Astrocyte of the spinal cord (primary cell): ENCODE measurements at places on chromosomes 4 and X.
A peak's percentile ranks its signal among the peaks of the same experiment; 100 is the strongest.

- DNase-seq: no peak
Observed at GRCh38 chrX:102654696-102655095, 3.4 kb downstream of the GPRASP1 start.

DNA sequence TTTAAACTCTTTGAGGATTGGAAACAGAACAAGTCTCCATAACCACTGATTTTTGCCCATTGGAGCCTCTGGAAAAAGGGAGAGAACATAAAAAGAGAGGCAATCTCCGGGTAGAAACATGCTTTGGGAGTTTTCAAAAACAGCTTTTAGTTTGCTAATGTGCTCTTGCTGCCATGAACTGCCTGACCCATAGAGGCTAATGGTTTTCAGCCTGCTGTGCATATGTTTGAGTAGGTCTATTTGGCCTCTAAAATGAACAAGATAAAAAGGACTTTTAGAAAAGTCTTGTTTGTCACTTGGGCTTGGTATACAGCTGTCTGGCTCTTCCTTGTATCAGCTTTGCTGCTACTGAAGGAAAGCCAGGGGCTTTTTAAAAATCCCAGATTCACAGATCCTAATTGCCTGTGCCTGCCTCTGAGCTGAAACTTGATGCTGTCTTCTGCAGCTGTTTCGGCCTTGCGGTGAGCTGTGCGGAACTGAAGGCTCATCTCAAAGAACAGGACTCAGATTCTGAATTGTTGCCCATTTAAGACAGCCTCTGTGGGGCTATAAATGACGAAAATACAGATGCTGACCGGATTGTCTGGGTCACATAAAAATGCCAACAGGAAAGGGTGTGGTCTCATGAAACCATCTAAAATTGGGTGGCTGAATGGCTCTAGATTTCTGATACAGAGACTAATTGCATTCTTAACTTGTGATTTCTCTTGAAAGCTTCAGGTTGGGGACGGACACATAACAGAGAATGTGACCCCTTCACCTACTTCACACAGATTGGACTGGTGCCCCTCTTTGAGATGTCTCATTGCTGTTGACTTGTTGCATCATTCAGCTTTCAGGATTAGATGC lies 18.4 kb upstream of the ZNF41 start:
- peak; percentile 72 for DNase-seq

GRCh38 chr4:40322811-40323210 lies 12.3 kb upstream of the CHRNA9 start:
- no peak for DNase-seq

DNA sequence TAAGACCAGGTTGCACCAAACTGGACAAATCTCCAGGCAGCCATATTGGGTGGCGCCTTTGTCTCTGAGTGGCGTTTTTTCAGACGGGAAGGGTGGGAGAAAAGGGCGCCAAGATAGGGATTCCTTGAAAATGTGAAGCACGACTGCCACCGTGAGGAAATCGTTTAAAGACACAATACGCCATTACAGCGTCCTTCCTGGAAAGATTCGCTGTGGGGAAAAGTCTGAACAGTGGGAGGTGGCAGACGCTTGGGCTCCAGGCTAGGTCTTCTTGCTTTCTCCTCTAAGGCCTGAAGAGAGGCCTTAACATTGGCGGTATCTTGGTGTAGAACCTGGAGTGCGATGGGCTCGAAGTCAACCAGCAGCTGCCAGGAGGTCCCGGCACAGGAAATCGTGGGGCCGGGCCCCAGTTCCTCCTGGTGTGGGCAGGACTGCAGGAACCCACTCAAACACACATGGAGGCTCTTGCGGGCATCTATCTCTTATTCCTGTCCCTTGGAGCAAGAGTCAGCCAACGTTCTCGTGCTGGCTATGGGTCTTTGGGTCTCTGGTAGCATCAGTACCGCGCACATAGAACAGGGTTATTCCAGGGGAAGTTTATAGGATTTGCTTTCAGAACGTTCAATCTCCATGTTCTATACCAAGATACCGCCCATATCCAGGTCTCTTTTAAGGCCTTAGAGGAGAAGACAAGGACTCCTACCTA lies 208.8 kb downstream of the OR13H1 start:
- DNase-seq: peak; percentile 88

GRCh38 chr4:119049342-119049741 lies 86.3 kb upstream of the MYOZ2 start:
- no peak for DNase-seq

DNA sequence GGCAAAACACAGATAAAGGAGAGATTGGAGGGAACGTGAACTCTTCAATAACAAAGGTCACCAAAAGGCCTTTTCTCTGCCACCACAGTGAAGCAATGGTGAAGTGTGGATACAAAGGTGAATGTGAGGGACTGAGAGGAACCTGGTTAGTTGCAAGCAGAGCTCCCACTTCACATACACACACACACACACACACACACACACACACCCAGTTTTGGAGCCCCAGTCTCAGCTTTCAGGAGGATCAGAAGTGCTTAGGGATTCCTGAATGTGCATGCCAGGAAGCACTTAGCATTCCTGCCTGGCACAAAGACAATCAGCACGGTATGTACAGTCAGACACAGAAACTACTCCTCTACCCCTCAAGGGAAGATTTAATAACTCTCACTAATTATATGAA lies 71.5 kb downstream of the ARHGEF9 start:
- peak; percentile 6 for DNase-seq

DNA sequence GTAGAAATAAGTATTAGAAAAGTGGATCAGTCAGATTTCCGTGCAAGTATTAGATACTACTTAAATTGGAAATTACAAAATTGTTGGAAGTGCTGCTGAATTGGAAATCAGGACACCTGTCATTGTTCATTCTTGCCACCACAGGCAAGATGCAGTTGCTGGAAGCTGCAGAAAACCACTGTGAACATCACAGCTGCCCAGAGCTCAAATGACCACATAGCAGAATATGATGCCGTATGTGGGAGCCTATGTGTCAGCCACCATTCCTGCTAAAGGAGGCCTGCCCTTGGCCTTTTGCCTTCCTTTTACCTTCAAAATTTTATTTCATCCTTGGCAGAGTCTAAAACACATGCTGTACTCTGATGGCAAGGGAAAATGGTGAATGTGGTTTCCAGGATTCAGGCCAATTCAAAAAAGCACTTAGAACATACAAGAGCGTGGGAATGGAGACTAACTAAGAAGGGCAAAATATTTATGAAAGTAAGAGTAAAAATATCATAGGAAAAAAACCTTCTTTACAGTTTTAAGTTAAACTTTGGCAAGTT lies 1005.5 kb upstream of the GRID2 start:
- DNase-seq: no peak

DNA sequence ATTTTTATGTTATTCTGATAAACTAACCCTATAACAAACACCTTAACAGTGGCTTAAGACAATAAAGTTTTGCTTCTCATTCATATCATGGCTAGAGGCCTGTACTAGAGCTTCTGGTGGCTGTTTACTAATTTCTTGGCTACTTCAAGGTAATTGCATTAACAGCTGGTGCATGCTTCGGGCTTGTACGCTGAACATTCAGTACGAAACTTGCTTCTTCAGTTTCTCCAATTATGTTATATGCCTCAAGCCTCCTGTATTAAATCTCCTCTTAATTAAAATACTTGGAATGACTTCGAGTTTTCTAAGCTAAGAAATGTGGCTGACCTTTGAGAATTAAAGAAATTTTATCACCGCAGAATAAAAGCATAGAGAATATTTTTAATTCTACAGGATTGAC lies 138.9 kb upstream of the TRAM1L1 start:
- DNase-seq: no peak

DNA sequence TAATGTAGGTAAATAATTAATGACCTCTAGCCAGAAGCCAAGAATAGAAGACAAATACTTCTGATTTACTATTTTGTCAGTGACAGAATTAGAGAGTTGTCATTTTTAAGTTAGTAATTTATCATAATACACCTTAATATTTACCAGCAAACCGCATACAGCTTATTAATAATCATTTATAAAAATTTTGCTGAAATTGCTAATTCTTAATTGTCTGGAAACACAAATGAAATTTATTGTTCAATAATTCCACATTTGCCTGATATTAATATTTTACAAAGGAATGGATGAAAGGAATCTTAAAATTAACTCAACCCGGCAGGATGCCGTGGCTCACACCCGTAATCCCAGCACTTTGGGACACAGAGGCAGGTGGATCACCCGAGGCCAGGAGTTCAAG lies 44.7 kb downstream of the PROM1 start:
- no peak for DNase-seq

- DNase-seq: peak; percentile 5
Observed at GRCh38 chrX:140503238-140503601, 1.6 kb downstream of the SOX3 start.

GRCh38 chr4:139184129-139184528 lies 7.1 kb upstream of the ELF2 start:
- peak; percentile 51 for DNase-seq

DNA sequence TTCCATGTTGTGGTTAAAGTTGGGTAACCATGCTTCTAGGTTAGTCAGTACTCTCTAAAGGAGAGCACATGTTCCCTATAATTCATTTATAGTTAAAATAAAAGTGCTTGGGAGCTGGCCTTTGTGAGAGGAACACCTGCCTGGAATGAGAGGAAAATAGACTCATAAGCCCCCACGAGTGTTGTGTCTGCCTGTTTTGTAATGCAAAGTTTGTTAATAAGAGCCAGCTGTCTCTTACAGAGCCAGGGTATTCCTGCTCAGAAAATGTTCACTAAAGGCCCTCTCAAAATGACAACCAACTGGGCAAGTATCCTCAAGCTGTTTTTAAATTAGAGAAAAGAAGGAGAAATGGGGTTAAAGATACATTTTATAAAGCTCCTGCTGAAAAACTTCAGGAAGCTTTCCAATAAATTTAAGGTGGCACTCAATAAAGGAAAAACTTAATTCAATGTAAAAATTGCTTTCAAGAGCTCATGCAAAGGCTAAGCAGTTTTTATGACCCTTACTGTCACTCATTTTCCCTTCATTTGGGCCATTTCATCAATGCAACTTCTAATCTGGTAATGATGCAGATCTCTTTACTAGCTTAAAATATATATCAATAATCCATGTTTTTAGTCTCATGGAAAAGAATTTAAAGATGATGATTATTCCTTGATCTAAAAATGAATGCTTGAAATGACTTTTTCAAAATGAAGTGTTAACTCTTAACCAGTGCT lies 793.6 kb downstream of the STPG2 start:
- no peak for DNase-seq

DNA sequence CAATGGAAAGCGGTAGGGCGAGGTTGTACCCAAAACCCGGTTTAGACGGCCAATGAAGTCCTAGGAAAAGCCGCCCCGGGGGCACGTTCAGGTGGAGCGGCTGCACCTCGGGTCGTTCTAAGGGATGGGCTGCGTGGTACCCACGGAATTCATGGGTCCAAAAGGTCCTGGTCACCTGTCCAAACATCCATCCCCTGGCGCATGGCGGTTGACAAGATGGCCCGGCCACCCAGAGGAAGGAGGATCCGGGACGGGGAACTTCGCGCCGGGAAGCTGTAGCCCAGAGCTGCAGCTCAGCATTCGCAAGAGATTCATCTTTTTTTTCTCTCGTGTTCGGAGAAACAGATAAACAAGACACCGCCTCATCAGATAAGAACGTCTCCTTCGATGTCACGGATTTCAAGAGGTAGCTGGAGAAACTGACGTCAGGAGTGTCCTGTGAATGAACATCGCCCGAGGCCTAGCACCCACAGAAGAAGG lies 10.9 kb downstream of the PITX2 start:
- DNase-seq: no peak

DNA sequence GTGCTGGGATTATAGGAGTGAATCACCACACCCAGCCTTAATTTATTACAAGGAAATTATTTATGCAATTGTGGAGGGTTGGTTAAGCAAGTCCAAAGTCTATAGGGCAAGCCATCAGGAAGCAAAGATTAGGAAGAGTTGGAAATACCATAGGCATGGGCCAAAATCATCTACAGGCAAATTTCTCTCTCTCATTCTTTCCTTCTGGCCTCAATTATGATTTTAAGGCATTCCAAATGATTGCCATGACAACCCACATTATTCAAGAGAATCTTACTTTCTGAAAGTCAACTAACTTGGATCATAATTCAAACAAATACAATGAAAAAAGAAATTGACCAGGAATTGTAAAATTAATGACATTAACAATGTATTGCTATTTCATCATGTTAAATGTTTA lies 400.8 kb downstream of the GPM6A start:
- no peak for DNase-seq

DNA sequence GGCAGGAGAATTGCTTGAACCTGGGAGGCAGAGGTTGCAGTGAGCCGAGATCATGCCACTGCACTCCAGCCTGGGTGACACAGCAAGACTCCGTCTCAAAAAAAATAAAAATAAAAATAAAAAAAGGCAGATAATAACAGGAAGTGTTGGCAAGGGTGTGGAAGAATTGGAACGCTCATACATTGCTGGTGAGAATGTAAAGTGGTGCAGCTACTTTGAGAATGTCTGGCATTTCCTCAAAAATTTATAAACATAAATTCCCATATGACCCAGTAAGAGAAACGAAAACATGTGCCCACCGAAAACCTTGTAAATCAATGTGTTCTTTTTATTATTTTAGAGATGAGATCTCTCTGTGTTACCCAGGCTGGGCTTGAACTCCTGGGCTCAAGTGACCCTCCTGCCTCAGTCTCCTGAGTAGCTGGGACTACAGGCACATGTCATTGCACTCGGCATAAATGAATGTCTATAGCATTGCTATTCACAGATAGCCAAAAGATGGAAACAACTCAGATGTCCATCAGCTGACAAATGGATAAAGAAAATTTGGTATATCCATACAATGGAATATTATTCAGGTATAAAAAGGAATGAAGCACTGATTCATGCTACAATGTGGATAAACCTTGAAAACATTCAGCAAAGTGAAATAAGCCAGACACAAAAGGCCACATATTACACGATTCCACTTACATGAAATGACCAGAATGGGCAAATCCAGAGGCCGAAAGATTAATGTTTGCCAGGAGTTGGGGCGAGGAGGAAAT lies 63.7 kb upstream of the PLAC1 start:
- DNase-seq: no peak

DNA sequence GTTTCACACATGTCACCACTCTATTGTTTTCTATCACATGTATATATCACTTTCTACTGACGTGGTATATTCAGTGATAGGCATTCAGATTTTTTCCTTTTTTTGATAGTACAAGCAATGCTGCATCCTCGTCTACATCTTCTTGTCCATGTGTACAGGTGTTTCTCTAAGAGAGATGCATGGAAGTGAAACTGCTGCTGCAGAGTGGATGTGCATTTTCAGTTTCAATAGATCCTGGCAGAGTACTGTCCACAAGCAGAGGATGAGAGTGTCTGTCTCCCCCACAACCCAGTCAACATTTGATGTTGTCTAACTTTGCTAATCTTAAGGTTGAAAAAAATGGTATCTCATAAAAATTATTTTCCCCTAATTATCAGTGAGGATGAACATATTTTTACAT lies 194.0 kb upstream of the CASK start:
- DNase-seq: no peak
